LHCN-M2 (cell line): ENCODE measurements at places on chromosomes 12 and 14. TPM values are rescaled to one million over a fixed set of nuclear protein-coding genes. Genes with fewer than 3 reads are reported as not detected.

The TBC1D30 gene
- 0.06 TPM in 2 replicates for total RNA-seq

The AMN gene
- not detected in 2 replicates for total RNA-seq

DNA sequence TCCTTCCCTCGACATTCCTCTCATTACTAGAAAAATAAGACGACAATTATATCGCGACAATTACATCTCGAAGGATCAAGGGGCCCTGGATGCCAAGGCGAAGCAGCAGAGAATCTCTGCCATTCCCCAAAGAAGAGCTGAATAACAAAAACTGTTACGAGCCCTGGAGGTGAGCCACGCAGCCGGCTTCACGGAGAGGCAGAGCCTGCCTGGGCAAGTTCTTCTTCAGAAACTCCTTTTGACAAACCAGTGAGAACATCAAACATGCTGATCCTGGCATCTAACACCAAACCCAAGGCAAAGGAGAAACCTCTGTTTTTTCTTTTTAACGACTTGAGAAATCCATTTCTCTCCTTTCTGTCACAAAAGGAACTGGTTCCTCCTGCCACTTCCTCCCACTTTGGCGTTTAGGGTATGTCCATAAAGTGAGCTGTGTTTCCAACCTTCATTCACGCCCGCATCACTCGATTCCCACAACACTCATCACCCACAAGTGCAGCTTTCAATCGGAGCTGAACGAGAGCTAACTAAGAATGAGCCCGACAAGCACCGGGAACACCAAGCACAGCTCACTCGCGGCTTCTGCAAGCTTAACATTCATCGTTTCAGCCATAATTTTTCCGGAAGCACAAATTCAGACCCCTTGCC lies 21.5 kb downstream of the CCDC88C start:
- no peak for DNase-seq

GRCh38 chr12:100798286-100799160 lies 3.9 kb downstream of the ANO4 start:
- DNase-seq, result no peak

GRCh38 chr12:14188744-14189143 lies 176.7 kb upstream of the ATF7IP start:
- DNase-seq, result no peak

The NRIP2 gene
- not detected in 2 replicates for total RNA-seq

The OR8S1 gene
- not detected in 2 replicates for total RNA-seq

GRCh38 chr14:31761325-31761724 lies 200.1 kb downstream of the NUBPL start:
- DNase-seq, result no peak

DNA sequence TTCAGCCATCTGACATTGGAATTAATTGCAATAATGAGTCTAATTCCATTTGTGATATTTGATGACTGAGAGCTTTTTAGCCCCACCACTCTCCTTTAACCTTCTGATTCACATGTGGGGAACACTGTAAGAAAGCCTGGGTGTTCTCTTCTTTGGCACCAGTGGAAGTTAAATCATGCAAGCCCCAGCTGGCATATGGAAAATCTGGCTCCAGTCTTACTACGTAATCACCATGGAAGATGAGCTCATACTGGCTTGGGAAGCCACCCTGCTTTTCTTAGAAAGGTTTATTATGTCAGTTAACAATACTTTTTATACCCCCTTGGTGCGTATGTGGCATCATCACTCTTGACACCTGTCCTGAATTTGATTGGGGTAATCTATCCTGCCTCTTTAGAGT lies 479.3 kb downstream of the SLC16A7 start:
- peak; percentile 26 for DNase-seq

The NFE2 gene
- 0.06 TPM in 1 of 2 replicates, not detected in the other for total RNA-seq

The AJUBA gene
- 67.1 and 78.4 TPM in 2 replicates for total RNA-seq

The SYT10 gene
- not detected in 2 replicates for total RNA-seq

The SLC35F4 gene
- total RNA-seq, result not detected in 2 replicates

DNA sequence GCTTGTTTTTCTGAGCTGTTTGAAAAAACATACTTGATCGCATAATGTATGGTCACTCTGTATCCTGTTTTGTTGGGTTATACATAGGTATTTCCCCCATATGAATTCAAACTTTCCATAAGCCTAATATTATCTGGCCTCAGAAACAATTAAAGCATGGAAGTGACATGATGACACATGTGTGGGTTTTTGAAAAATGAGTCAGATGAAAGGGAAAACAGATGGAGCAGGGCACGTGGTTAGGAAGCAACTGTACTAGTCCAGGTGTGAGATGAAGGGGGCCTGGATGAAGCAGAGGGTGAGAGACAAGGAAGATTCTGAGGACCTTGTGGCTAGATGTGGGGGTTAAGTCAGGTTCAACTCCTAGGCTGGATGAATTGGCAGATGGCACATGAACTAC lies 92.7 kb upstream of the DNM1L start:
- DNase-seq, result peak; percentile 83

The HOXC12 gene
- total RNA-seq, result 0.34 and 0.38 TPM in 2 replicates

The PIWIL1 gene
- not detected in 2 replicates for total RNA-seq

The SEL1L gene
- 39.8 and 43.1 TPM in 2 replicates for total RNA-seq

GRCh38 chr12:57430112-57430930 lies 522 bp downstream of the R3HDM2 start:
- peak; percentile 15 for DNase-seq

DNA sequence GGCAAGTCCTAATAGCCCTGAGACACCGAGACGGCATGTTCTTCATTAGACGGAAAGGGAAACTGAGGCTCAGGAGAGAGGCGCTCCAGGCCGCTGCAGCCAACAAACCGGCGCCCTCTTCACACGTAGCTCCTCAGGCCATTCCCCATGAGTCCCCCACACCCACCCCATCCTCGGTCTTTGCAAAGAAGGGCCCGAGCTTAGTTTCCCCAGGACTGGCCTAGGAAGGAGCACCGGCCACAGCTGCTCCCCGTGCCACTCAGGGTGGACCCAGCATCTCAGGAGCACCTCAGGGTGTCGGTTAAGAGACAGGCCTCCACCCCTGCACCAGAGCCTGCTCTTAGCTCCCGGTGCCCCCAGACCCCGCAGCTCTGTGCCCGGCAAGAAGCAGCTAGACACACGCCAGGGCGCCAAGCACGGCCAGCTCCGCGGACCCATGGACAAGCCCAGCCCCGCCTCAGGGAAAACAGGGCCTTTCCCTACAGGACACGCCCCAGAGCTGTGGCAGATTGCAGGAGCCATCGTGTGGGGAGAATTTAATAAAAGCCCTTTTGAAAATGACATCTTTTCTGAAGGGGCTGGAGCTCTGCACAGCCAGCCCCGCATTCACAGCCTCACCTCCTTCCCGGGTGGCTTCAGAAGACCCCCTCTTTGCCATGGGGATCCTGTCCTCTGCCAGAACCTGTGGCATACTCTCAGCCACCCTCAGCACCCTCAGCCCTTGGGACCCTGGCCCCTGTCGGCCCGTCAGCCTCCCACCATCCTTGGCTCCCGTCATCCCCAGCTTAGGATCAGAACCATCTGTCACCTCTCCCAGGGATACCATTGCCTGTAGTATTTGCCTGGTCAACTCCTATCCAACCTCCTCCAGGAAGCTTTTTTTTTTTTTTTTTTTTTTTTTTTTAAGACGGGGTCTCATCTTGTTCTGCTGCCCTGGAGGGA lies 59.7 kb downstream of the LGMN start:
- no peak for DNase-seq

GRCh38 chr12:127677537-127678131 lies 589.3 kb upstream of the TMEM132C start:
- DNase-seq, result peak; percentile 83

DNA sequence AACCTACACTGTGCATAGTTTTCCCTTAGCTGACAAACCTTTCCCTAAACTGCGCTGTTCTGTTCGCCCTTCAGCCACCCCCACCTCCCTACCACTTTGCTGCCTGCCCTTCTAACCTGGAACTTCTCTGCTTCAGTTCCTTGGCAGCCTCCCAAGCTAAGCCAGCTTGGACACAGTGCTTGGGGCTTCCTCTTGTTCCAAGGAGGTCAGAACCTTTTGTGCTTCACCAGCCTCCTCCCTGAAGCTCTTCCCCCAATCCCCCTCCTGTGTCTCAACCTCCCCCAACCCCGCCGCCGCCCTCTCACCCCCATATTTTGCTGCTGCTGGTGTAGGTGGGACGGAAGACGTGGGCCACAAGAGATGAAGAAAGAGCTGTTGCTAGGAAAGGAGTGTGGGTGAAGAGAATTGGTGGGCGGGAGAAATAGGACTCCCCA lies 8.1 kb upstream of the RIC8B start:
- no peak for DNase-seq

GRCh38 chr14:81452341-81453133 lies 52.4 kb upstream of the STON2 start:
- peak; percentile 34 for DNase-seq

GRCh38 chr12:114726092-114726710 lies 42.2 kb upstream of the TBX3 start:
- no peak for DNase-seq

DNA sequence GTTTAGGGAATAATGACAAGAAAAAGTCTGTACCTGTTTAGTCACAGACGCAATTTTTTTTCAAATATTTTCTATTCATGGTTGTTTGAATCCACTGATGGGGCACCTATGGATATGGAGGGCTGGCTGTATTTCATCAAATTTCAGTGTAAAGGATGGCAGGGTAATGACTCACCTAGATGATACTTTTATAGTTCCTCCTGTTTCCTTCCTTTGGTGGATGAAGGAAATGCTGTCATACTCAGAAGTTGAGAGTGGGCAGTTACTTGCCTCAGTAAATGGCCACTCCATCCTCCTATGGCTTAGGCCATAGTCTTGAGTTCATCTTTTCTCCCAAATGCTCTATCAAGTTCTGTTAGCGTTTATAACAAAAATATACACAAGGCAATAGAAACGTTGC lies 18.9 kb upstream of the C12orf71 start:
- DNase-seq, result no peak

- no peak for DNase-seq
Observed at GRCh38 chr14:32104308-32104707, 27.2 kb downstream of the ARHGAP5 start.

DNA sequence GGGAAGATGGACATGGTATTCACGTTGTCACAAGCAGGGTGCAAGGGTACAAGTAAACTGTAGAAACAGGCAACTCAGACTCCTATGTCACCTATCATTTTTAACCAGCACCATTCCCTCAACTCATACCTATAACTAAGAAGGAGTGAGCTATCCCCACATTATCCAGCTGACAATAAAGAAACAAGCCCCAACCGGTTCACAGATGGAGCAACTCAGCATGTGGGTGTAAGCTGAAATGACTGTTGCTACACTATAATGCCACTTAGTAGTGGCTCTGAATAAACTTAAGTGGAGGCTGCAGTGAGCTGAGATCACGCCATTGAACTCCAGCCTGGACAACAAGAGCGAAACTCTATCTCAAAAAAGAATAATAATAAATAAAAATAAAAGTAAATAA lies 829.5 kb upstream of the MDGA2 start:
- no peak for DNase-seq

- DNase-seq, result no peak
Observed at GRCh38 chr14:74464785-74465184, 28.3 kb downstream of the NPC2 start.

The GPR132 gene
- total RNA-seq, result not detected in 2 replicates

GRCh38 chr12:11661491-11662089 lies 12.1 kb downstream of the ETV6 start:
- no peak for DNase-seq

DNA sequence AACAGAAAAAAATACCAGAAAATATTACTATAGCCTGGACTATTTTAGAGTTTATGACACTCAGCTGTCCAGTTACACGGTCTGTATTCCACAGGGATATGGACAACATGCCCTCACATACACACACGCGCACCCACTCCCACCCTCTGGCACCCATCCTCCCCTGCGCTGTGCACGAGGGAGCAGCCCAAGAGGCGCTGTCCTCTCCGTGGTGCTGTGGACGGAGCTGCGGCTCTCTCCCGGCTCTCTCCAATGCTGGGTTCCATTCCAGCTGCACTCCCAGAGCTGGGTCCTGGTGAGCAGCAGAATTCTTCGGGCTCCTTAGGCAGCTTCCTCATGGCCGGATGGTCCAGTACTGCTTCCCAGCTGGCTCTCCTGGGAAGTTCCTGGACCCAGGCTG lies 6.0 kb upstream of the NGB start:
- DNase-seq, result no peak

DNA sequence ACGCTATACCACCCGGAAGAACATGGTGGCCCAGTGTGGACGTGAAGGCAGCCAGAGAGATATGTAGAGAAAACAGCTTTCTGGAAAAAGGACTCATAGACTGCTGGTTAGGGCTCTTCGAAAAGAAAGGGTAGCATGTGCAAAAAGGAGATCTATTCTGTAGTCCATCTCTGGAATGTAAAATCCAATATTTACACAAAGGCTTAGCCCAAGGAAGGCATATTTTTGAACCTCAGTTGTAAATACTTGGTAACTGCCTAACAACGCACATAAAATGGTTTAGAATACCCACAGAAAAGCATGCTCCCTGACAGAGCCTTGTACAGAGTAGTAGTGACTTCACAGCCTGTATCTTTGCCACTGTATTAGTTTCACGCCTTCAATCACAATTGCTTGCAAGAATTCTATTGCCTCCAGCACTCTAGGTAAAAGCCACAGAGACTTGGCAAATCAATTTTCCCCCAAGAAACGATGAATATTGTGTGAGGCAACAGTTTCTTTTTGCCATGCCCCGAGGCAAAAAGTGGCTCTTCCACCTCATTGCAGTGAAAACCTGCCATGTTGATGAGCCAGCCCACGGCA lies 59.2 kb downstream of the TRIM9 start:
- DNase-seq, result no peak

- DNase-seq, result peak; percentile 40
Observed at GRCh38 chr12:30719060-30719459, 23.4 kb upstream of the IPO8 start.

The RFC5 gene
- 39.2 and 47.5 TPM in 2 replicates for total RNA-seq

The WSCD2 gene
- total RNA-seq, result not detected in 2 replicates

The KRT2 gene
- total RNA-seq, result not detected in 2 replicates

DNA sequence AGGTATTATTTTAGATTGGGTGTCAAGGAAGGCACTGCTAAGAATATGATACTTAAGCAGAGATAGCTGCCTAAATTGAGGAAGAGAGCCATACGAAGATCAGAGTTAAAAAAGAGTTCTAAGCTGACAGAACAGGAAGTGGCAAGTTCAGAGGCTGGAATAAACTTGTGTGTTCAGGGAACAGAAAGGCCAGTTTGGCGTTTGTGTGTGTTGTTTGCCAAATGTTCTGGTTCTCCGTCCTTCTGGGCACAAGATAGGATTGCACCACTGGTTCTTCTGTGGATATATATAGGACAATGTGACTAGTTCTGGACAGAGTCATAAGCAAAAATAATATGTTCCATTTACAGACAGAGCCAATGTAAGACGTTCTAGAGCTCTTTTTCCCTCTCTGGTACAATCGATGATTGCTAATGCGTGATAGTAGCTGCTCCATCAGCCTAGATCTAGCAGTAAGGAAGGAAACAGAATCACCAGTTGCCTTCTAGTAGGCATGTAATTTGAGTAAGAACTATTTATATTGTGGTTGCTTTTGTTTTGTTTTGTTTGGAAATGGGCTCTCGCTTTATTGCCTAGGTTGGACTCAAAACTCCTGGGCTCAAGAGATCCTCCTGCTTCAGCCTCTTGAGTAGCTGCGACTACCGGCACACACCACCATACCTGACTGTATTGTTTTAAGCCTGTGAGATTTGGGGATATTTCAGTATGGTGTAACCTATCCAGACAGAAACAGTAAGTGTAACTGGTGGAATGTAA lies 7.4 kb downstream of the BBS10 start:
- peak; percentile 48 for DNase-seq

The BCL2L14 gene
- not detected in 2 replicates for total RNA-seq

GRCh38 chr12:12926571-12927071 lies 25.3 kb downstream of the GPRC5D start:
- peak; percentile 21 for DNase-seq
